ENCODE measurements at places on chromosomes 13 and 19.

DNA sequence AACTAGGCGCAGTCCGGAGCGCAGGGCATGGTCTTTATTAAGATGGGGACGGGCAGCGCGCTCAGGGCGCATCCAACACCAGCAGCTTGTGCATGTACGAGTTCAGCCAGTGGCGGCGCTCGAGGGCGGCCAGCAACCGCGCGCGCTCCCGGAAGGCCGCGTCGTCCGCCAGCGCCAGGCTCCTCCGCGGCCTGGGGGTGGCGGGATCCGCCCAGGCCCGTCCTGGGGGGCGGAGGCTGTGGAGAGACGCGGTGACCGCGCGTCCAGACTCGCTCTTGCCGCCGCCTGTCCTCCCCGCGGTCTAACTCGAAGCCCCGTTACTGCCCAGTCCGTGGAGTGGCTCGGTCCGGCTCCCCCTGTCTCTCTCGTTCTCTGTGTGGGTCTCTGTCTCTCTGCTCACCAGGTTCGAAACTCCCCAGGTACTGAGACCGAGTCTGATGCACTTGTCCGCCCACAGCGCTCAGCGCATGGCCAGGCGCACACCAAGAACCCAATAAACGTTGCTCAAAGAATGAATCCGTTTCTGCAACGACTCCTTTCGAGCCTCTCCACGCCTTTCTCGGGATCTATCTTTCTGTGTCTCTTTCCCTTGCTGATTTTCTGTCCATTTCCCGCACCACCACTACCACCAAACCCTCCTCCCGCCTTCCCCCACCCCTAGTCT is 702 bp downstream of the PTH2 start:
- peak; percentile 56 for DNase-seq

DNA sequence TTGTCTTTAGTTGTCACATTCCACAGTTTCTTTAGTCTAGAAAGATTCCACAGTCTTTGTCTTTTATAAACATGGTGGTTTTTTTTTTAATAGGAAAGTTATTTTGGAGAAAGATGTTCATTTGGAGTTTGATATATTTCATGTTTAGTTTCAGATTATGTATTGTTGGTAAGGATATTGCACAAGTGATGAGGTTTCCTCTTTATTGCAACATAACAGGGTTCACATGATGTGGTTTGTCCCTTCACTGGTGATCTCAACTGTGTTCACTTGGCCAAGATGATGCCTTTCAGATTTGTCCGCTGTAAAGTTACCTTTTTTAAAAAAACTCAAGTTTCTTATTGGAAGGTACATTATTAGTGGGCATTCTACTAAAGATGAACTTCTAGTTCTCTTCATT is 3.2 kb downstream of the ZNF230 start:
- no peak for DNase-seq

DNA sequence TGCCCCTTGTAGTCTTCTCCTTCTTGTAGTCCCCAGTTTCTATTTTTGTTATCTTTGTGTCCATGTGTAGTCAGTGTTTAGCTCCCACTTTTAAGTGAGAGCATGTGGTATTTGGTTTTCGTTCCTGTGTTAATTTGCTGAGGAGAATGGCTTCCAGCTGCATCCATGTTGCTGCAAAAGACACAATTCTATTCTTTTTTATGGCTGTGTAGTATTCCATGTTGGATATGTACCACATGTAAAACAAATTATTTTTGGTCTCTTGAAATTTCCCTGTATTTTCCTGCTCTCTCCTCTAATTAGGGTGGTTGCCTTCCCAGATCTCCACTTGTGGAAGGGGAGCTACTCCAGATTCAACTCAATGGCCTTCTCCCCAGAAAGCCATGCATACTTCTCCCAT is 813.8 kb downstream of the UQCRFS1 start:
- DNase-seq, result no peak

DNA sequence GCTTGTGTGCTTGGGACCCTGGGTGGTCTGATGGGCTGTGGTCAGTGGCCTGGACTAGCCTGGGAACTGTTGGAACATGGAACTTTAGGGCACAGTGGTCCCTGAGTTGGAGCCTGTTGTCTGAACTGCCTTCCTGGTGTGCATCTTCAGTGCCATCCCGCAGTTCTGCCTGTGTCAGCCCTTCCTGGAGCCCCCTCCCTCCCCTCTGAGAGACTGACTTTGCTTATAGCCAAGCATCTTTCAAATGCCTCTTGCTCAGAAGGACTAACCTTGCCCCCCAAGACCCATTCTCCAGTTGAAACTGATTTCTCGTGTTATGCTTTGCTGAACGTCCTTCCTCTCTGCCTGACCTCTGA is 14.3 kb downstream of the MAU2 start:
- DNase-seq, result no peak

DNA sequence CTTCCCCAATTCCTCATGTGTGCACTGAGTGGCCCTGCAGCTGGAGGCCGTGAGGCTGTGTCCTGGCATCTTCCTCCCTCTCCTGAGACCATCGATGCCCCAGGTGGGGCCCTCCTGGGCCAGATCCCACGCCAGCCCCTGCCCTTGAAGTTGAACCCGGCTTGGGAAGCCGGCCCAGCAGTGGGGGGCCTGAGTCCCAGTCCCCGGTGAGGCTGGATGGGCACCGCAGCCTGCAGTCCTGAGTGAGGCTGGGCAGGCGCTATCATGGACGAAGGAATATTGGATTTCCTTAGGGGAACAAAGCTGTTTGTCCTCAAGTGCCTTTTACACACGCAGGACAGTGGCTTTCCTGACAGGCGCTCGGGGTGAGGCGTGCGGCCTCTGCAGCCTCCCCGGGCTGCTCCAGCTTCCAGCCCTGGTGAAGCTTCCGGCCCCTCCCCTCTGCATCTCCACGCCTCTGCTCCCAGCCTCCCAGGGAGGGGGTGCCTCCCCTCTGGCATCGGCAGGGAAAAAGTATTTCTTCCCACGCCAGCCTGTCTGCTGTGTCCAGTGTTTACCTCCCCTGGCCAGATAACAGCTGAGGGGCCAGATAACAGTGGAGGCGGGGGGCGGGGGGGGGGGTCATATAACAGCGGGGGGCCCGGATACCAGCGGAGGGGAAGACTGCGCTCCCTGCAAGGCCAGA is 159.5 kb downstream of the KDM4B start:
- DNase-seq, result no peak
